ENCODE measurements at places on chromosomes 2 and 18.
A peak's percentile ranks its signal among the peaks of the same experiment; 100 is the strongest.

- no peak for DNase-seq
These were observed 176.8 kb upstream of the CELF4 start for GRCh38 chr18:37742436-37742835.

DNA sequence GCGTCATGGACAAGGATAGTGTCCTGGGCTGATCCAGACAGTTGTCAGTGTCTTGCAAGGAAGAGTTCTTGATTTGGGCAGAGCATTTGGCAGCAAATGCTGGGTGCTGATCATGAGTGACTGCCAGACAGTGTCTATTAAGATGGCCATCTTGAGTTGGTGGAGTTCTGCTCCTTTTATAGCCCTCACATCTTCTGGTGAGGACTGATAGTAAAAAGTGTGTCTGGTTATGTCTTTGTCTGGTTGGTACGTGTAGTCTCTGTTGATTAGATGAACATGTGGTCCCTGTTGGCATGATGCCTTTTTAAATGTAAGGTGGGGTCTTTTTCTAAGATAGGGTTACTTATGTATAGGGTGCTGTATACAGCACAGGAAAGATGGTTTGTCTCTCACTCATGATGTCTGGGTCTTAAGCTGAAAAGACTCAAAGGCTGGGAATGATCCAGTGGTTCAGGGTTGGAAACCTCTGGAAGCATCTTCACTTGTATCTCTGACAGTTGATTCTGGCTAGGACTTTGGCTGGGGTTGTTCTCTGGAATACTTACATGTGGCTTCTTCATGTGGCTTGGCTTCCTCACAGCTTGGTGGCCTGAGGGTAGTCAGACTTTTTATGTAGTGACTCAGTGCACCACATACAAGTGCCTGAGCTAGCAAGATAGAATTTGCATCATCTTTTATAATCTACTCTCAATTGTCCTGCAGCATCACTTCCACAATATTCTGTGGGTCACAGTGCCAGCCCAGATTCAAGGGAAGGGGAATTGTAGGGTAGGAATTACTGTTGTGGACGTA lies 11.8 kb downstream of the MTX2 start:
- DNase-seq: no peak

DNA sequence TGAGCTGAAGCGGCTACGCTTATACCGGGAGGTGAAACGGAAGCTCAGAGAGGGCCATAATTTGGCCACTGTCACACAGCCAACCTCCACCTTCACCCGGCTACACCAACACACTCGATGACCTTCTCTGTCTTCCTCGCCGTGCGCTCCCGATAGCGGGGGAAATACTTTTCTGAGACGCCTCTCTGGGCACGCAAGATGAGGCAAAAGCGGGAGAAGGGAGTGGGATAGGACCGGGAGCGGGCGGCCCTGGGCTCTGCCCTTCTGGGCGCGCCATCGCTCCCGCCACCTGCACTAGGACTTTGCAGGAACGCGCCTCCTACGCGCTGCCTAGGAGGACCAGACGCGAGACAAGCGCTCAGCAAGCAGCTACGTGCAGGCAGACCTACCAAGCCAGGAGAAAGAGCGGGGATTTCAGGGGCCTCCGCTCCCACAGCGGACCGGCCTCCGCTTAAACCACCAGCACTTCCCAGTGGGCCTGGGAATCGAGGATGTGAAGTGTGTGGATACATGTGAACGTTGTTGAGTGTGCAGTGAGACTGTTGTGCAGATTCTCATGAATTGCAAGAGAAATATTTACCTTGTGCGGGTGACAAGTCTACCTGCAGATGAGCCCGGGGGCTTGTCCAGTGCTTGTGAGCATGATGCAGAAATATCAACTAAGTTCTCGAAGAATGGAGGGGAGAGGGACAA lies 11.4 kb downstream of the SIX3 start:
- no peak for DNase-seq

DNA sequence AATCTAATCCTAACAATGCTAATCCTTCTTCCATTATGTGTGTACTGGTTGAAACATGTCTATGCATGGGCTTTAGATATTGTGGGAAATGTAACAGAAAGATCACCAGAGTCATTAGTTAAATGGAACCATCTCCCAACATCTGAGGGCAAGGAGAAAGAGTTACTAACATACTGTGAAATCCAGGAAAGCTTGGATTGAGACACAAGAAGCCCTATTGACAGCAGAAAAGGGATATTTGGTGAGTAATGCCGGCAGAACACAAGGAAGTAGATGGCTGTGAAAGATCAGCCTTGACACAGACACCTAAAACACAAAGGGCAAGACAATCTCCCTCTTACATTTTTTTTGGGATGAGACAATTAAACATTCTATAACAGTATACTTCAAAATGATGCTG lies 28.5 kb upstream of the LAMA1 start:
- DNase-seq: no peak

- DNase-seq: no peak
These were observed 127.6 kb downstream of the RAB3GAP1 start for GRCh38 chr2:135179689-135180088.

DNA sequence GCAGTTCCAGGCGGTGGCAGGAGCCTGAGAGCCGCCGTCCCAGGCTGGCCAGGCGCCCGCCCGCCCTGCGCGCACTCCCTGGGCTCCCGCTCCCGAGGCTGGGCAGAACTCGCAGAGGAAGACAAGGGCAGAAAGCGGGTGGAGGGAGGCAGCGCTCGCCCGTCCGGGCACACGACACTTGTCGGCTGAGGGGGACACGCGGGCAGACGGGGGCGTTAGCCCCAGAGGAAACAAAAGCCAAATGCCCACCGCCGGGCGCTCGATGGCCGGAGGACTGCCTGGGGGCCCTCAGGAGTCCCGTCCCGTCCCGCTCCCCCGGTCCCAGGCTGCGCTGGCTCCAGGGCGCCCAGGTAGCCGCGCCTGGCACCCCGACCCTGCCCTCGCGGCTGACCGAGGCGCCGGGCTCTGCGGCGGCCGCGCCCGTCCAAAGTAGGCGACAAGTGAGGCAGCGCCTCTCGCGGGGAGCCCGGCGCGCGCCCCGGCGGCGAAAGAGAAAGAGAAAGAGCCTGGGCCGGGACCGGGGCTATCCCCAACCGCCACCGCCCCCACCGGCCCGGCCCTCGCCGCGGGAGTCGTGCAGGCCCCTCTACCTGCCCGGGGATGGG lies 491 bp downstream of the L3MBTL4 start:
- DNase-seq: no peak

DNA sequence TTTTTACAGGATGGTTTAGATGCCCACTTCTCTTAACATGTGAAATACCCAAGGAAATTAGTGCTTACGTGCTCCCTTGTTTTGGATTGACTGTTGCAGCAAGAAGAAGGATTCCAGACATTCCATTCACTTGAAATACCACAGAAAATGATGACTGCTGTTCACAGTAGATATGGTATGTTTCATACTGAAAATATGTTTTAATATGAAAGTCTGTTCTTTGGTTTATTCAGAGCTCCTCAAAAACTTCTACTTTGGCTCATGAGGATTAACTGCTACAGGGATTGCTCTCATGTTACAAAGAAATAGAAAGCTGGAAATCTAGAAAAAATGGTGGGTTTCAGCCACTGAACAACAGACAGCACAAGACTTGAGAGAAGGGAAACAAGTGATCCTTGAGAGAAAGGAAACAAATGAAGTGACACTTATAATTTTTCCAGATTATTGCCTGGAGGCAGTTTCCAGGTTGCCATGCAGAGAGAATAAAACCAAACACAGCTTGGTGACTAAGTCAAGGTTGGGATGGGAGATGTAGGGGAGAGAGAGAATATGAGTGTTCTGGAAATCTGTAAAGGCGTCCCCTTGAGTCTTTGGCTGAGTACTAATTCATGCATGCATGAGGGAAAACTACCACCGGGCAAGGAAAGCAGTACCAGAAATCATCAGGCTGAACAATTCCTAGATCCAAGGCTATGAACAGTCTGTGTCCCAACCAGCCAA lies 348.1 kb downstream of the CLIP4 start:
- no peak for DNase-seq

DNA sequence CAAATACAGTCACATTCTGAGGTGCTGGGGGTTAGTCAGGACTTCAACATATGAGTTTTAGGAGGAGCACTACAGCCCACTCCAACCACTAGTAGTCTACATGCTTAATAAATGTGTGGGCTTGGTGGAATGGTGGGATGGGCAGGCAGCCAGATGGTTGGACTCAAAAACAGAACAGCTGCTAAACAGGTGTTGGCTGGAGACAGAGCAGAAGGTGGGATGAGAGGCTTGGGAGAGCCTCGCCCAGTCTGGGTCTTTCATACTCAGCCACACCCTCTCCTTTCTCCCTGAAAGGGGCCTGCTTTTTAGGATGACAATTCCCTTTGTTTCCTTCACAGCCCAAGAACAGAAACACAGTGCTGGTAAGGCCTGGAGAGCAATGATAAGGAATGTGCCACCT lies 143.9 kb upstream of the KLHL29 start:
- no peak for DNase-seq

- no peak for DNase-seq
These were observed 50.9 kb downstream of the ADI1 start for GRCh38 chr2:3468296-3468988.

GRCh38 chr2:88857951-88858411 lies 166.5 kb downstream of the RPIA start:
- no peak for DNase-seq

- no peak for DNase-seq
These were observed 84.6 kb downstream of the TMEM163 start for GRCh38 chr2:134634054-134634753.

GRCh38 chr2:176126929-176127773 lies 2.4 kb upstream of the HOXD8 start:
- peak; percentile 47 for DNase-seq

- no peak for DNase-seq
These were observed 90.4 kb upstream of the NOSTRIN start for GRCh38 chr2:168712053-168712452.

DNA sequence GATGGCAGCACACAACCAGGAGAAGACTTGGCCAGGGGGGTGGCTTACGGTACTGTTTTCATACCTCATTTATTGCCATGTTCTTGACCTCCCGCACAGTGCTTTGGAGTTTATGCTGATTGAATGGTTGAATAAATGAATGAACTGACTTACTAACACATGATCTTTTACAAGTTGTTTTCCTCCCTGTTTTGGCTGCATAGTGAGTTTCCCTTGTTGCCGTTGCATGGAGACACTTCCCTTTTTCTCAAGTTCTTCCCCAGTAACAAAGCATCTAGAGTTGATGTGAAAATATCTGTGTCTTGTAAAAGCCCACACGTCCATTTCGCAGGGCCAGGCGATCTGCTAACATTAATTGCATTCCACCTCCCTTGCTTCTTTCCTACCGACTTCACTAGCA lies 35.7 kb upstream of the RAB1A start:
- no peak for DNase-seq

GRCh38 chr18:58362027-58362575 lies 266.8 kb downstream of the ALPK2 start:
- DNase-seq: no peak

GRCh38 chr2:223060201-223060825 lies 8.3 kb downstream of the KCNE4 start:
- no peak for DNase-seq

DNA sequence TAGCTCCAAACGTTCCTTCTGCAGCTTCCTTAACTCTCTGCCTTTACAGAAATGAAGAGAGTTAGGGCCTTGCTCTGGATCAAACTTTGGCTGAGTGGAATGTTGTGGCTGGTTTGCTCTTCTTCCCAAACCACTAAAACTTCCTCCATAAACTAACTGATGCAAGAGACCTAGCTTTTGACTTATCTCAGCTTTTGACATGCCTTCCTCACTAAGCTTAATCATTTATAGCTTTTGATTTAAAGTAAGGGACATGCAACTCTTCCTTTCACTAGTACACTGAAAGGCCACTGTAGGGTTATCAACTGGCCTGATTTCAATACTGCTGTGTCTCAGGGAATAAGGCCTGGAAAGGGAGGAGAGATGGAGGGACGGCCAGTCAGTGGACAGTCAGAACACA lies 8.3 kb downstream of the PXDN start:
- DNase-seq: no peak

DNA sequence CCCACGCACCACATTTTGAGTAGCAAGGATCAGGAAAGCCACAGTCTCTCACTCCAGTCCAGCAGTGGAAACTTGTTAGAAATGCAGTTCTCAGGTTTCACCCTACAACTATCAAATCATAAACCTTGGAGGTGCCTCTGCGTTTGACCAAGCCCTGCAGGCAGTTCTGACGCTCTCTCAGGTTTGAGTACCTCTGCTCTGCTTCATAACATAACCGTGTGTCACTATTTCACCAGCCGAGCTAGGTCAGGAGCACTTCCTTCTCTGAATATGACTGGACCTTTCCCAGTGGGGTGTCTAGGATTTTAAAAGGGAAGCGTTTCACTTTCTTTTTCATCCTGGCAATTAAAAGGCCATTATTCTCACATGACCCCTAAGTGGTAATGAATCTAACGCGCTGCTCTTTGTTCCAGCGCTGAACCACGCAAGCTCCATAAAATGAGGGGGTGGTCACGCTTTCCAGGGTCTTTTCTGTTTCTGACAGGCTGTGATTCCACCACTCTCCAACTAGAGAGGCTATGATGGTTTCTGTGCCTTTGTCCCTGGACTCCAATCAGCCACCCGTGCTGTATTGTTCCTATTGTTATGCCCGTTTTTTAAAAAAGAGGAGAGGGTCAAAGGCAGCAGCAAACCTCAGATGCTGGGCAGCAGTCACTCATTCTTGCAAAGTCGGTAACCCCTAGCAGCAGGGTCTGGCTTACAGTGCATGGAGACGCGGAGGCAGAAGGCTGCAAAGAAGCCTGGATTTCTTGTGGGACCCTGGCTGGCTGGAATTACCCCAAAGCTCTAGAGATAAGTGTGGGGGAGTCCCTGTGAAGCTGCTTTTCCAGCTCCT lies 75.2 kb upstream of the CTNNA2 start:
- DNase-seq: no peak

GRCh38 chr2:58527647-58528046 lies 286.5 kb upstream of the FANCL start:
- no peak for DNase-seq

- no peak for DNase-seq
These were observed 198.9 kb upstream of the RND3 start for GRCh38 chr2:150686391-150686790.

DNA sequence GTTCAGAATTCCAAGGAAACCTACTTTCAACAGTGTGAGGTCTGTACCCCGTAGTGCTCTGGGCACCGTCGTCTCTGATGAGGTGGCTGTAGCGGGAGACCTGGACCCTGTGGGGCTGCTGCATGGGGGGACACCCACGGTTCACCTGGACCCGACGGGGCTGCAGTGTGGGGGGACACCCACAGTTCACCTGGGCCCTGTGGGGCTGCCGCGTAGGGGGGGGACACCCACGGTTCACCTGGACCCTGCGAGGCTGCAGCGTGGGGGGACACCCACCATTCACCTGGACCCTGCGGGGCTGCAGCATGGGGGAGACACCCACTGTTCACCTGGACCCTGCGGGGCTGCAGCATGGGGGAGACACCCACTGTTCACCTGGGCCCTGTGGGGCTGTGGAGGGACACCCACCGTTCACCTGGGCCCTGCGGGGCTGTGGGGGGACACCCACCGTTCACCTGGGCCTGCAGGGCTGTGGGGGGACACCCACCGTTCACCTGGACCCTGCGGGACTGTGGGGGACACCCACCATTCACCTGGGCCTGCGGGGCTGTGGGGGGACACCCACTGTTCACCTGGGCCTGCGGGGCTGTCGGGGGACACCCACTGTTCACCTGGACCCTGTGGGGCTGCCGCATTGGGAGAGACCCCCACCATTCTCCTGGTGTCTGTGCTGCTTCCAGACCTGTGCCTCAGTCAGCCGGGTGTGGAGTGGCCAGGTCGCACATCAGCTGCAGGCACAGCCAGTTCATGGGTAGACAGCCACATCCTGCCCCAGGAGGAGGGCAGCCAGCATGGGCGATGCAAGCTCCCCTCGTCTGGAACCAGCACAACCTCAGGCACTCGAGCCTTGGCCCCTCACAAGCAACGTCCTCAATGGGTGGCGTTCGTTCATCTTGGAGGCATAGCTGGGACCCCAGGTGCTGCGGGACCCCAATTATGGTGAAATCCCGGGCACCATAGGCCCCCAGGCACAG lies 114.5 kb downstream of the TMEM18 start:
- no peak for DNase-seq

Data from stimulated activated CD4-positive, alpha-beta T cell treated with anti-CD3 and anti-CD28 coated beads, Interleukin-15, amount 100 ng/mL, for 1 hour (primary cell).